Left ventricle myocardium inferior (tissue), 1 donor: ENCODE measurements at places on chromosomes 6 and 20.

GRCh38 chr20:50921803-50922501, 9.3 kb downstream of the ADNP start:
- no peak overlapping the region for H3K4me3 ChIP-seq
- H3K27ac ChIP-seq, result no peak overlapping the region
- peaks cover 4% of the 10 kb centered on the region for H3K36me3 ChIP-seq
- DNase-seq, result no peak

DNA sequence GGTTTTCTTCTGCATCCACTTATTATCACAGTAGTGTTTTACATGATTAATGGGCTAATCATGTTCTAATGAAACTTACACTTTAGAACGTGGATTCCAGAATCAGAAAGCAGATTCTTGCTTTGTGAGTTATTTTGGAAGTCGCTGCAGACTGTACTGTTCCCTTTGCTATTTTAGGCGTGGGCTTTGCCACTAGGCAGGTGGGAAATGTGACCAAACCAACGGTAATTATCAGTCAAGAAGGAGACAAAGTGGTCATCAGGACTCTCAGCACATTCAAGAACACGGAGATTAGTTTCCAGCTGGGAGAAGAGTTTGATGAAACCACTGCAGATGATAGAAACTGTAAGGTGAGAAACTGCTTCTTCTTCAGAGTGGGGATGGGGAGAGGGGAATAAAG, 598 bp downstream of the FABP7 start:
- peaks cover 27% of the 10 kb centered on the region for H3K27me3 ChIP-seq
- no peak for DNase-seq
- no peaks in the 10 kb centered on the region for H3K4me1 ChIP-seq
- H3K36me3 ChIP-seq, result no peaks in the 10 kb centered on the region

GRCh38 chr6:118408863-118409262, 139.2 kb upstream of the PLN start:
- H3K4me1 ChIP-seq, result peaks cover 4% of the 10 kb centered on the region
- no peak for DNase-seq
- no peak overlapping the region for H3K27ac ChIP-seq
- no peak overlapping the region for H3K4me3 ChIP-seq
- no peaks in the 10 kb centered on the region for H3K27me3 ChIP-seq
- no peaks in the 10 kb centered on the region for H3K36me3 ChIP-seq

DNA sequence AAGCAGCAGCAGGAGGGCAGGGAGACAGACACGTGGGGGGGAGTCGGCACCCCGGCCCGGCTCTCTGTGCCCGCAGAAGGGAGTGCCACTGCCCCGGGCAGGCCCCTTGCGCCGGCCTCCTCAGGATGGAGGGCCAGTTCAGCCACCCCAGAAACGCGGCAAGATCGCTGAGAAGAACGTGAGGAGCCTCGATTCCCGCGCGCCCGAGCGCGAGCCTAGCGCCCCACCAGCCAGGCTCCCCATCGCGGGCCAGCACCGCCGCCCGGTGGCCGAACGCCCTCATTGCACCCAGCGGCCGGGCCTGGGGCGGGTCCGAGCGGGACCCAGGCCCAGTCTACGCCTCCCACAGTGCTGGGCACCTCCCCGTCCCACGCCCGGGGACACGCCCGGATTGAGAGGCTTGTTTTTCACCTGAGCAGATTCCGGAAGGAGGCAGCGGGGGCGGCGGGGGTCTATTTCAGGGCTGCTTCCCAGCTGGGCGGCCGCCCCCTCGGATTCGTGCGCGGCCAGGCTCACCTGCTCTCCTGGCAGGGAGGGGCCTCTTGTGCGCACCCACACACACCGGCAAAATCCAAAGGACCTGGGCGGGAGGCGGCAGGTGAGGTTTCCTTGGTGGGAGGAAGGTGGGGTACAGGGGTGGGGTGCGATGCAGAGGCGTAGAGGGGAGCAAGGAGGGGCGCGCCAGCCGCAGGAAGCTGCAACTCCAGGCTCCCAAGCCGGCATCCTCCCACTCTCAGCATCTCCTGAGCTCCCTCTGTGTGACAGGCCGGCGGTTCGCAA, 9.0 kb upstream of the GRM4 start:
- no peaks in the 10 kb centered on the region for H3K36me3 ChIP-seq
- H3K27ac ChIP-seq, result no peak overlapping the region
- DNase-seq, result peak; percentile 26
- H3K4me1 ChIP-seq, result peaks cover 7% of the 10 kb centered on the region
- peak overlapping the region; percentile 38 for H3K4me3 ChIP-seq

DNA sequence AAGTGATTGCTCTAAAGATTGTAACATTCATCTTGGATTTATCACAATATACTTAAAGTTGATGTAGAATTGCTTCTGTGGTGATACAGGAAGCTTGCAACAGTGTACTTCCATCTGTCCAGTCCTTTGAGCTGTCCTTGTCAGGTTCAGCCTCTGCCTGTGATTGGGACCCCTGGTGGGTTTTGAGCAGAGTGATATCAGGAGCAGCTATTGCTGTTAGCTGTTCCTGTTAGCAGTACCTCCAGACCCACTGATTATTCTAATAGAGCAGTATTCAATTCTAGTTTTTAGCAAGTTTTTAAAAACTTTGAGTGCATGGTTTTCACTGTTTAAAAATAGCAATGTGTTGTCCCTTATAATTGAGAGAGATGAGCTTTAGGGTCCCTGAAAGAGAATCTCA, 48.8 kb downstream of the TULP4 start:
- H3K36me3 ChIP-seq, result no peaks in the 10 kb centered on the region
- no peaks in the 10 kb centered on the region for H3K27me3 ChIP-seq
- peaks cover 19% of the 10 kb centered on the region for H3K4me1 ChIP-seq
- H3K4me3 ChIP-seq, result no peak overlapping the region
- no peak overlapping the region for H3K27ac ChIP-seq
- DNase-seq, result no peak

DNA sequence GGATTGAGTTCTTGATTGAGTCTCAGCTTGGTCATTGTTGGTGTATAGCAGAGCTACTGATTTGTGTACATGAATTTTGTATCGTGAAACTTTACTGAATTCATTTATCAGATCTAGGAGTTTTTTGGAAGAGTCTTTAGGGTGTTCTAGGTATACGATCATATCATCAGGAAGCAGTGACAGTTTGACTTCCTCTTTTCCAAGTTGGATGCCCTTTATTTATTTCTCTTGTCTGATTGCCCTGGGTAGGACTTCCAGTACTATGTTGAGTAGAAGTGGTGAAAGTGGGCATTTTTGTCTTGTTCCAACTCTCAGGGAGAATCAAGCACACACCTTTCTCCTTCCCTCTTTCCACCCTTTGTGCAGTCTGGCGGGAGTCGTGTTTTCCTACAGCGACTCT, 26.4 kb downstream of the RPP40 start:
- H3K27ac ChIP-seq, result no peak overlapping the region
- no peak for DNase-seq
- H3K4me1 ChIP-seq, result peaks cover 6% of the 10 kb centered on the region
- no peaks in the 10 kb centered on the region for H3K36me3 ChIP-seq
- no peaks in the 10 kb centered on the region for H3K27me3 ChIP-seq

DNA sequence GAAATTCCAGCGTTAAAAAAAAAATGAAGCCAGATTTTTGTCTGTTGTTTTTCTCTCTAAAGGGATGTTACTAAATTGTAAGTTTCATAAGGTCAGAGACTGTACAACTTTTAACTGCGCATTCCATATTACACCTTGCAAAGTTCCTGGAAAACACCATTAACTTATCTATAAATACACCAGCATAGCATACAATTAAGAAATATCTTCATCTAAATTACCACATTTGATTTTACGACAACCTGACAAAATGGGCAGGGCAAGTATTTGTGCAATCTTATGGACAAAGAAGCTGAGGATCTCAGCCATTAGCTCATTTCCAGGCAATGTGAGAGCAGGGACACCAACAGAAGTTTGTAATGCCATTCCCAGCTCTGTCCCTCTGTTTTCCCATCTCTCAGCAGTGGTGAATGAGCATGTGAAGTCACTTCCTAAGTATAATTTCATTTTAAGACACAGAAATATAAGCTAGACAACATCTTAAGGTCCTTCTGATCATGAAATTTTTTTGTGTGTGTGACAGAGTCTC, 12.9 kb upstream of the GCM1 start:
- H3K4me3 ChIP-seq, result no peak overlapping the region
- no peaks in the 10 kb centered on the region for H3K36me3 ChIP-seq
- no peaks in the 10 kb centered on the region for H3K4me1 ChIP-seq
- no peak overlapping the region for H3K27ac ChIP-seq
- DNase-seq, result no peak
- no peaks in the 10 kb centered on the region for H3K27me3 ChIP-seq

DNA sequence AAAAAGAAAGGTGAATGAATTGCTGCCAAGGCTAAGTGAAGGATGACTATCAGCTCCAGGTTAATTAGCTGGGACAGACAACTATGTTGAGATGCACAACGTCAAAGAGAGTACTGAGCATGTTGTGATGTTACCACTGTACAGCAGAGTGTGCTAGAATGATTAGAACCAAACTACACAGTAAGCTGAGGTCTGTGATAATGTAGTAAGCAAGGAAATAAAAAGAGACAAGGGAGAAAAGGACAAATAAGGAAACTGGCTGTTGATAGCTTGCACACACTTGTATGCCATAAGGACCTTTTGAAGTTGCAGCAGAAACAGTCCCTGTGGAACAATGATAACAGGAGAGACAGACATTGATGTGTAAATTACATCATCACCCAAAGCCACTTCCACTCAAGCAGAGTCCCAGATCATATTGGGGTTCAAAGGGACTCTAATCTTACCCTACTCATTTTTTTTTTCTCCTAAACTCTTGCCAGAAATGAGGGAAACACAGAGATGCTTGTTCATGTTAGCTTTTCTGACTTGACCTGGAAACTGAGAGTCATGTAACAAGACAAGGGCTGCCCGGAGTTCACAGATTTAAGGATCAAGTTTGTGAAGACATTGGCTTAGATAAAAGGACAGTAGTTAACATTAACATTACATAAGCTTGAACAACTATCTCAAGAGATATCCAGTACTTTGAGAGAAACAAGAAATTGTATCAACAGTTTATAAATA, 189.9 kb downstream of the CENPW start:
- H3K4me1 ChIP-seq, result no peaks in the 10 kb centered on the region
- H3K36me3 ChIP-seq, result no peaks in the 10 kb centered on the region
- DNase-seq, result no peak
- H3K27ac ChIP-seq, result no peak overlapping the region
- no peaks in the 10 kb centered on the region for H3K27me3 ChIP-seq

DNA sequence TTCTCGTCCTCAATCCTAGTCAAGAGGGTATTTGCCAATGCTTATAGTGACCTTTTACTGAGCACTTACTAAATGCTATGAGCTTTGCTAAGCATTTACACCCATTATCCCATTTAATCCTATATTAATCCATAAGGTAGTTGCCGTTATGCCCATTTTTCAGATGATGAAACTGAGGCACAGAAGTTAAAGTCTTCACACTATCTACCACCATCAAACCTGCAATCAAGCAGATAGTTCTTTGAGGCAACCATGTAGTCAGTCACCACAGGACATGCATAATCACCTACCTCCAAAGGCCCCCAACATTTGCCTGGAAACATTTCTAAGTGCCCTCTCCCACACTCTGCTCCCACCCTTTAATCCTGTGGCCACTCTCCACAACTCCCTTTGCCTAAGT, 149.6 kb downstream of the LY86 start:
- peak overlapping the region; percentile 63 for H3K4me3 ChIP-seq
- peak overlapping the region; percentile 89 for H3K27ac ChIP-seq
- DNase-seq, result no peak
- H3K4me1 ChIP-seq, result peaks cover 60% of the 10 kb centered on the region
- H3K36me3 ChIP-seq, result no peaks in the 10 kb centered on the region
- no peaks in the 10 kb centered on the region for H3K27me3 ChIP-seq
